Liver (tissue), 10 donors: ENCODE measurements at places on chromosomes 5 and 9.

GRCh38 chr9:126403397-126403796 lies 76.8 kb downstream of the MVB12B start:
- no peak for DNase-seq

DNA sequence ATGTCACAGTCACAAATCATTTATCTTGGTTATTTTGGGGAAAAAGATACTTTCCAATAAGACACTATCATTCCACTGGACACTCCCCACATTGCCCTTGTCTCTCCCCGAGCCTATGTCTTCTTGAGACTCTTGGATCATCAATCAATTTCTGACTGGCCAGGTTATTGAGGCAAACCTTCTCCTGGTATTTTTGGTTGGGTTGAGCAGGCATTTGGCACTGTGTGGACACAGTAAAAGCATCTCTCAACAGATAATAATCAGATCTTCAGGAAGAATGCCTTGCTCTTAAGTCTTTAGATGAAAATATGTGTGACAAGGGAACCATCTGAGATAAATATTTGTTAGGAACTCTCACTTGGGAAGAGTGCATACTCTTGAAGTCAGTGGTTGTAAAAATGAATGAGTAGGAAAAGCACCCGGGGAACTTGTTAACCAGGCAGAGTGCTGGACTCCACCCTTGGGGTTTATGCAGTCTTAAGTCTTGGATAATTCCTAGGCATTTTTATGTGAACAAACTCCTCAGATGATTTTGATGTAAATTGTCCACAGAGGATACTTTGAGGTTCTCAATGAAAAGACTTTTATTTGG lies 223.8 kb upstream of the CLINT1 start:
- no peak for DNase-seq

- no peak for DNase-seq
Measured at GRCh38 chr9:86344818-86345217, 9.4 kb downstream of the TUT7 start.

DNA sequence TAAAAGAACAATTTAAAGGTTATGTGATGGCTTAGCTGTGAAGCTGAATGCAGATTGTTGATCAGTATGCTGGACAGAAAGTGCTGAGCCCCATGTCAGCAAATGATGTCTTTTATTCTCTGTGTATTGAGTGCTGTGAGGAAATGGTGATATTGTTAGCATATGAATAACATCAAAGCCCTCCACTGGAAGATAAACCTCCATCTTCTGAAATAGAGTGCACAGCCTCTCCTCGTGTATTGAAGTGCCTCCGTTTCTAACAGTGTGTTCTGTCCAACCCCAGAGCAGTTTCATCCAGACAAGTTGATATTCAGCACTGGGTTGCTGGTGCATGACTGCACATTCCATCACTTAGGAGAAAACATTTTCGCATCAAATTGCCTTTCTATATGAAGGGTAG lies 242.9 kb downstream of the CSNK1G3 start:
- DNase-seq = no peak

DNA sequence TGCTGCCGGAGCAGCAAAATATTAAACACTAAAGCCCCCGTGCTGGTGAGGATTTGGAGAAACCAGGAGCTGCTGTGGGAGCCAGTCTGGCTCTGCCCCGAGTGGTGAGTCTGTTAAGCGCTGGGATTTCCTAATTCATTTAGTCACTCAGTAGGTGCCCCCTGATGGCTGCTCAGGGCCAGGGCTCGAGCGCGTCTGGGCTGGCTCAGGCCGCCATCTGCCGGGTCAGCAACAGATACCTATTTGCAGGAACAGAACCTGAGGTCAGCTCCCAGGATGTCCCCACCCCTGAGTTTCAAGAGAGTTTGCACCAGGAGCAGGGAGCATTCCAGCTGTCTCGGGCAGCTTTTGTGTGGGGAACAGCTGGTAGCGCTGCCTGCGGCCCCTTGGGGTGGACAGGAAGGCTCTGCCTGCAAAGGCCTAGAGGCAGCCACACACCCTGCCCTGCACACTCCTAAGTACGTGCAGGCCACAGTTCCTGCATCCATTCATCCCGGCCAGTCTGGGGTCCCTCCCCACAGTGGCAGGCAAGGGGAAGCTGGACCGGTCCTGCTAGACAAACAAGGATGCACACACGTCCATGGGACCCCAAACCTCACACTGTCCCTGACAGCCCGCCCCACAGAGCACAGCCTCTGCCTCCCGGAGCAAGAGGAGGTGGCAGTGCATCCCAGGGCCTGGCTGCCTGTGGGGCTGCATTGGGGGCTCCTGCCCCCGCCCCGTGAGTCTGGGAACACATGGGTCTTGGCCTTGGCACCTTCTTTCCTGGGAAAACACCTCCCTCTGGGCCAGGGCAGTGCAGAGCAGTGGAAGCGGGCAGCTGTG lies 83.7 kb downstream of the ADAMTS2 start:
- no peak for DNase-seq
